Renal pelvis (tissue), 12 donors: ENCODE measurements at places on chromosomes 1 and 21. TPM values are rescaled to one million over a fixed set of nuclear protein-coding genes. Genes with fewer than 3 reads are reported as not detected.

DNA sequence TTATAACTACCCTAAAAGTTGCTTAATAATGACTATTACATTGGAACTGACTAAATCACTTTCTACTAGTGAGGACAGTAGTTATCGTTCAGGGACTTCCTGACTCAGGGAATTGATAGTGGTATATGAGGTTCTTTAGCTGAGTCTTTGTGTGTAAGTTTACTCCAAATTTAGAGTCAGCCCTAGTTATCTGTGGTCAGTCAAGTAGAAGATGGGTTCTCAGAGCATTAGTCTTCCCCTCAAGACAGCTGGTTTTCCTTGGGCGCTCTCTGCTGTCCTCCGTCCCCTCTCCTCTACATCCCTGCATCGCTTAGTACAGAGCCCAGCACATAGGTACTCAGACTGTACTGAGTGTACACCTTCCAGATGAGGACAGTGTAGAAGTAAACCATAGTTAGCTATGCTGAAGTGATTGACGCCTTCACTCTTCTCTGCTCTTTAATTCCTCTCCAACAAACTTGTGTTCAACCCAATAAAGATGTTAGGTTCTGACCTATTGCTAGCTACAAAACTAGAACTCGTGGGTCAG lies 116.5 kb downstream of the C1orf21 start:
- DNase-seq: no peak

DNA sequence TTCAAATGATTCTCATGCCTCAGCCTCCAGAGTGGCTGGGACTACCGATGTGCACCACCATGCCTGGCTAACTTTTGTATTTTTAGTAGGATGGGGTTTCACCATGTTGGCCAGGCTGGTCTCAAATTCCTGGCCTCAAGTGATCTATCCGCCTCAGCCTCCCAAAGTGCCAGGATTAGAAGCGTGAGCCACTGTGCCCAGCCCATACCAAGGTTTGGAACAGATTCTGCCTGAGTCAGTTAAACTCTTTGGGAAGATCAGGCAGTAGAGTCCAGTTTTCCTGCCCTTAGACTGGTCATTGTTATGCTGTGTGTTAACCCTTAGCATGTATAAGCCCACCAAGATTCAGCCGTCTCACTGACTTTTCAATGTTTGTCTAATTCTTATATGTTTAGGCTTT lies 48.3 kb upstream of the LYPLAL1 start:
- no peak for DNase-seq

DNA sequence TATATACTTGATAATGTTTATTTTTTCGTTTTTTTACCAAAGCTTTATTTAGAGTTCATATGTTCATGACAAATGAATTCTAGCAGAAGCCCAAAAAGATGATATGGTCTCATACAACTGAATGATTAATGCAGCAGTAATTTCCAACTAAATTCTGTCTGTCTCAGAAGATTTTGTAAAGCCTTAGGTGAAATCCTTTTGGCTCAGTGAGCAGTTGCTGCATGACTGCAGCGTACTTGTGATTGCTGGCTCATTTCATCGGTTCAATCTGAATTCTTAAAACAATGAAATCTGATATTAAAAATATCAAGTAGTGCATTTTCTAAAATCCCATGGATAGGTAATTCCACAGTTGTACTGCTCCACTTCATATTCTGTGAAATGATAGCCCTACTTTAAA lies 73.2 kb downstream of the AK5 start:
- no peak for DNase-seq

GRCh38 chr1:113282008-113282892 lies 108.1 kb upstream of the MAGI3 start:
- DNase-seq: no peak

STYXL2 gene
- polyA plus RNA-seq: 0.55 TPM

IL6R gene
- polyA plus RNA-seq: 5.9 TPM
